ENCODE measurements at places on chromosomes 11 and 22.
A peak's percentile ranks its signal among the peaks of the same experiment; 100 is the strongest.

DNA sequence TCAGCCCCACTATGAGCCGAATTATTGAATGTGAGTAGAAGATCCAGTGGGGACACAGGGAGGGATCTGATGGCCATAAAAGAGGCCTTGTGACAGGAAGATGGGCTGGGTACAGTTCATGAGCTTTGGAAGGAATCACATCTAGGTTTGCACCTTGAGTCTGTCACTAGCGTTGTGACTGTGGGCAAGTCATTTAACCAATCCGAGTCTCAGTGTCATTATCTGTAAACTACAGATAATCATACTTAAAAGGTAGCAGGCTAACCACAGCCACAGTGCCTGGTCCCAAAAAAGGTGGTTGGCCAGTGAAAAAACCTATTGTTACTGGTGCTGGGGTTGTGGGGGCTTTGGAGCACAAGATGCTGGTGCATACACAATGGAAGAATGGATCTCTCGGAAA, 3.8 kb downstream of the HEPN1 start:
- DNase-seq: no peak

GRCh38 chr22:42383287-42383686, 48.9 kb downstream of the NFAM1 start:
- DNase-seq: no peak

GRCh38 chr22:31616315-31616980, 45.6 kb downstream of the PISD start:
- DNase-seq: no peak

- DNase-seq: no peak
These were observed 2.0 kb downstream of the KCNE3 start for GRCh38 chr11:74465291-74465708.

- no peak for DNase-seq
These were observed 909 bp upstream of the ZNRD2 start for GRCh38 chr11:65569164-65569972.

DNA sequence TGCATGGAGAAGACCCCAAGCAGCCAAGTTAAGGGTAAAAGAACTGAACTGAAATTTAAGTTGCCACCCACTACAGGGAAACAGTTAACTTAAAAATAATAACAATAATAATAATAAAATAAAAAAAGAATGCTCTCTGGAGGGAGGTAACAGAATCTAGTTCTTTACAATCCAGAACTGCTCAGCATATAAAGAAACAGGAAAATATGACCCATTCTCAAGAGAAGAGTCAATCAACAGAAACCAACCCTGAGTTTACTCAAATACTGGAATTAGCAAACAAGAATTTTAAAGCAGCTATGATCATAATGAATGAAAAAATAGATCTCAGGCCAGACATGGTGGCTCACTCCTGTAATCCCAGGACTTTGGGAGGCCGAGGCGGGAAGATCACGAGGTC, 53.8 kb downstream of the DENND5A start:
- no peak for DNase-seq

DNA sequence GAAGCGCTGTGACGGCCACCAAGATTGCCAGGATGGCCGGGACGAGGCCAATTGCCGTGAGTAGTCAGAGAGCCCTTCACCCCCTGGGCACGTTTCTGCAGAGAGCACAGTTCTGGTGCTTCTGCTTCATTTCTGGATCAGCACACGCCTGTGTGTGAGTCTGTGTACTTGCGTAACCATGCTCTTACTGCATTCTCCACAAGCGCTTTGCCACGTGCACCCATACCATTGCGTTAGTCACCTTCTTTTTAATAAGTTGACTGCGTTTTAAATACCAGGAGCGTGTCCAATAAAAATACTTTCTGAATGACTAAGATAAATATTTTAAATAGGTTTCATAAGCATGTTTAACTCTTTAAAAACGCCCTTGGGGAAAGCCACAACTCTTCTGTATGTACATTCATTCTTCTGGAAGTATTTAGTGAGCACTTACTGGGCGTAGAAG, 143.0 kb upstream of the SORL1-AS1 start:
- DNase-seq: no peak

DNA sequence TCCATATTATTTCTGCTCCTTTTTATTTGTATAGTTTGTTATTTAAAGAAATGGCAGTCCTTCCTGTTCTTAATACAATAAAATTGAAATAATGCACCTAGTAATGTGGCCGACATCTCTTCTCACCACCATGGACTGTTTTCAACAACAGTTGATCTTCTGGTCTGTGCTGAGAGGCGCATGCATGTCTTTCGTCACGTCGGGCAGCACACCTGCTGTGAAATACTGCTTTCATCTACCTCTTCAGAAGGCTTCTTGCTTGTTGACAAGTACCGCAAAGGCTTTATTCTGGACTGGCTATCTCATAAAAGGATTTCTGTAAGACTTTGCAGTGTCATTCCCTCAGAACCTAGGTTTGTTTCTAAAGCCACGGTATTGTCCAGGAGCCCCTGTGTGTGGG, 13.9 kb upstream of the MYO18B start:
- no peak for DNase-seq

DNA sequence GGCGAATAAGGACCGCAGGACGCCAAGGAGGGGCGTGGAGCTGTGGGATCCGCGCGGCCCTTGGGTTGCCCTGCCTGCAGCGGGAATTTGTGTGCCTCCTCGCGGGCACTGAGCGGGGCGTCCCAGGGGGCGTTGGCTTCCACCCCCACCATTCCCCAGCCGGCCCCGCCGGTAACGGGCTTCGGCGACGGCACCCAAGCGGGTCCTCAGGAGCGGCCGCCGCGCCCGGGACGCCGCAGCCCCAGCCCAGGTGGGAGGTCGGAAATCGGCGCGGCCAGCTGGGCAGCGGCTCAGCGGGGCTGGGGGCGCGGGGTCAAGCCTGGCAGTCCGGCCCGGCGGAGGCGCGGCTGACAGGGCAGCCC, 320 bp downstream of the CLTCL1 start:
- DNase-seq: no peak

DNA sequence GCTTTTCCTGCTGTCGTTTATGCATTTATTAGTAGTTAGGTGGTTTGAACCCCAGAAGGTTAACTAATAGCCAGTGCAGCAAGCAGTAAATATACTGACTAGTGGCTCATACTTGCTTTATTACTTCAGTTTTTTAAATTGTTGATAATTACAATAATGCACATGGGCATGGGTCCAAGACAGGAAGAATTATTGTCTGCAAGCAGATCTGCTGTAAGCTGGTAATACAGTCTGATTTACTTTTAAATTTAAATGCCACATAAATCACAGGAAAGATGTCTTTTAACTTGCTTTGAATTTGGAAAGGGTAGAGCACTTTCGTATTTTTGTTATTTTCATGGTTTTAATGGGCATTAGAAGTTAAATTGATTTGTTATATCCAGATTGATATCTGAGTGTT, 27.1 kb downstream of the APLP2 start:
- peak; percentile 75 for DNase-seq

DNA sequence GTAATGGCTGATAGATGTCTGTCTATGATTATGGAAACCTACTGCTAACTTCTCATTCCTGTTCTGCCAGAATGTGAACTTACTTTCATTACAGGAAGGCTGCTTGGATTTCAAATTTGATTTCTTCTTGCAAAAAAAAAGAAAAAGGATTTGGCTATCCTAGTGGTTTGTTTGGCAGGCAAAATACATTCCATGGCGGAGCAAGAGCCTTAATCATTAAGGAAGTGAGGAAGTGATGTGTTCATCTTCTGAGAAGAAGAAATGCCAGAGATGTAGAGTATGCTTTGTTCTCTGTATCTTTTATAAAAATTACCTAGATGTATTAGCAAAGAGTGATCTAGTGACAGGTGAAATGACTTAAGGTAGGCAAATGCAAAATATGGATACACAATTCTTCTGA, 356.3 kb downstream of the SOX6 start:
- DNase-seq: no peak

DNA sequence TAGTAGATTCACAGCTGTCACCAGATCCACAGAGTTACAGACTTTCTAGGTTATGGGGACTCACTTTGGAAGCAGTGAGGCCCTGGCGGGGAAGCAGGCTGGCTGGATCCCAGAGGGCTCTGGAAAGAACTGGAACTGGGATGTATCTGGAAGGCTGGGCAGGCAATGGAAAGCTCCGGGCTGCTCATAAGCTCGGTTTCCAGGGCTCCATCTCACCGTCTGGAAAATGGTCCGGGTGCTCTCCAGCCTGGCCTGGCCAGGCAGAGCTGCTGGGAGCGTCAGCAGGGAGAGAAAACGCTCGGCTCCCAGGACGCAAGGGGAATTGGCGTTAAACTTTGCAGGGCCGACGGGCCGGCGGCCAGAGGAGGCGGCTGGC, 335 bp upstream of the SEZ6L start:
- no peak for DNase-seq

- DNase-seq: no peak
These were observed 46.4 kb downstream of the RAB30 start for GRCh38 chr11:83025267-83025704.

DNA sequence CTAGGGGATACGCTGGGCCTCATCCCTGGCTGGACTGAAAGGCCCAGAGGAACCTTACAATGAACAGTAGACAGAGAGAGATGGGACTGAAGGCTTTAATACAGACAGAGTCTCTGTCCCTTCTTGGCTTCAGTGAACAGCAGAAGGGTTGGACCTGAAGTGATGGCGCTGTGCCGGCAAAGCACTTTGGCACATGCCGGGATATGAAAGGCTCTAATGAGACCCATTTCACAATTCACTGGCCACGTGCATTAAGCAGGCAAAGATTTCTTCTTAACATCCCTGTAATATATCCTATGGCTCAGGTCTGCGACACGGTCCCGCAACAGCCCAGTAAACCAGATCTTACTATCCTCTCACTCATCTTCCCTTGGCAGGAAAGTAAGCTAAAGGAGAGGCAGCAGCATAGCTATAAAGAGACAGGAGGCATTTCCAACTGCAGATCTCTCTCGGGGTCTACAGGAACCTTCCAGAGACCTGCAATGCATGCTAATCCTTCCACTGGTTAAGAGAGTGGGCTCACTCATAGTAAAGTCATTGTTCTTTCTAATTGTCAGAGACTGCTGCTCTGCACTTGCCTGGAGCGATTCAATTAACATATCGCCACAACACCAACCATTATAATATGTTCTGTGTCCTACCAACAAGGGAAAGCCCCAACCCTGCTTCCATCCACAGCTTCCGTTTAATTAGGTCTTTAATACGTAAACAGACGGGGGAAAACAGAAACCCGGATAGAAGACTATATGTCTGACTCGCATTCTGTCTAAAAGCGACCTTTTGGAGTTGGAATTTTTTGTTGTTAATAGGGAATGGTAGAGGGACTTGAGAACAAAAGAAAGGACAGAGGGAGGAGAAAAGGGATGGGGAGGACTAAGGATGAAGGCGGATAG, 1179.0 kb downstream of the LRRC4C start:
- no peak for DNase-seq

GRCh38 chr11:1514336-1515061, 27.9 kb upstream of the MOB2 start:
- DNase-seq: no peak

- DNase-seq: no peak
These were observed 960.6 kb downstream of the BRD1 start for GRCh38 chr22:48866906-48867681.

DNA sequence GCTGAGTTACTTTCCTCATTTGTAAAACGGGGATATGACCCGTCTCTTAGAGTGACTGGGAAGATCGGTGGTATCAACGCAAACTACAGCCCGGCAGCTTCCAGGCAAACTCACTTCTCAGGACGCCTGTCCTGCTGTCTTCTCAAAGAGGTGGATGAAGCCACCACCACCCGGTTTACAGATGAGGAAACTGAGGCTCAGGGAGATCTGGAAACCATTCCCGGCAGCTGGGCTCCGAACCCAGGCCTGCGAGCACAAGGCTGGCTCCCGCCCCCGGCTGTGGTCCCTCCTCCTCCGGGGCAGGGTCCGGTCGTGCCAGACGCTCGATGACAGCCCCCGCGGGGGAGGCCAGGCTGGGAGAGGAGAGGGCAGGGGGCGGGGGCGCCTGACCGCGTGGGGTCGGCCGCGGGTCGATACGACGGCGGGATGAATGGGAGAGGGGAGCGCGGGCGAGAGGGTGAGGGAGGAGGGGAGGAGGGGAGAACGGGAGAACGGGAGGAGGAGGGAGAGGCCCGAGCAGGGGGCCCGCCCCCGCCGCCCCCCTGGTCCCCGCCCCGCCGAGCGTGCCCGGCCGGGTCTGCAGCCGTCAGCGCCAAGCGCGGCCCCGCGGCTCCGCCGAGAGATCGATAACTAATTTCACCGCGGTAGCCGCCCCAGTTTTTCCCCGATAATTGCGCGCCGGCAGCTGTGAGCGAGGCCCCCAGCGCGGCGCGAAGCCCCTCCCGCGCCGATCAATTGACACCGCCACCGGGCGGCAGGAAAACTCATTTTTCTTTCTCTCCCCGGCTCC, 14.0 kb downstream of the IGLL1 start:
- no peak for DNase-seq

DNA sequence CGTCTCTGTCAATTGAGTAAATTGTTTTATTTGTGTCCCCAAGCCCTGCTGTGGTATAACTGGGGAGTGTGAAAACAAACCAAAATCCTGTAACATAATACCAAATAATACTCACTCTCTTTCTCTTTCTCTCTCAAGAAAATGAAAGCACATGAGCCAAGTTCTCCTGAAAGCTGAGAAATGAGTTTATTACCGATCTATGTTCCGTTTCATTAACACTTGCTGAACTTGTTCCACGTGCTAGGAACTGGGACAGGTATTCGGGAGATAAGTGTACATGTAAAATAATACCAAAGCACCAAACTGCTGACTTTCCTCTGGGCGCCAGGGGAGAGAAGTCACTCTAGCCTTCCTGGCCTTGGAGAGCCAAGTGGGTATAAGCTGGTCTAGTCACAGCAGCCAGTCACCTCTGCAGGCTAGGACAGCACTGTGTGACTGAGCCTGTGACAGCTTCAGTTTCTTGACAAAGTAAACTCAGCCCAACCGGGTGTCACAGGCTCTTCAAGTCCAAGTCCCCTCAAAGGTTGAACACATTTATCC, 23.1 kb downstream of the CD6 start:
- no peak for DNase-seq

- DNase-seq: no peak
These were observed 16.3 kb downstream of the PARVA start for GRCh38 chr11:12393691-12394090.

GRCh38 chr11:76175783-76176182, 30.5 kb downstream of the WNT11 start:
- no peak for DNase-seq

- DNase-seq: no peak
These were observed 41.7 kb downstream of the FAM227A start for GRCh38 chr22:38614332-38615063.

DNA sequence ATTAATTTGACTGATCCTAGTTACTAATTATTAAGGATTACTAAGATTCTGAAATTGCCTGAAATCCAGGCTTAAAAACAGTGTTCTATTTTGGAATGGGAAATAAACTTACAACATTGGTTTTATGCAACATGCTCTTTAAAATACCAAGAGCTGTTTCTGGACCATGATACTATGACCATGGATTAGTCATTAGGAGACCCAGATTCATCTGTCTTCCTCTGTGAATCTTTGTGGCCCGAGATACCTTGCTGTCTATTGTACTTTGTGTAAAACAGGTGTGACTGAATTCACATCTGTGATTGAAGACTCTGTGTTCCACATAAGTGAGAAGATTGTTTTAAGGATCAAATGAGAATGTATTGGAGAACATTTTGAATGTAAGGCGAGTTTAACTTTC, 98.8 kb downstream of the HSD17B12 start:
- DNase-seq: no peak

Measured in NCI-H2081 treated with DMSO at 0.1 percent for 48 hours (cell line).